ENCODE measurements at places on chromosomes 12 and 14.

DNA sequence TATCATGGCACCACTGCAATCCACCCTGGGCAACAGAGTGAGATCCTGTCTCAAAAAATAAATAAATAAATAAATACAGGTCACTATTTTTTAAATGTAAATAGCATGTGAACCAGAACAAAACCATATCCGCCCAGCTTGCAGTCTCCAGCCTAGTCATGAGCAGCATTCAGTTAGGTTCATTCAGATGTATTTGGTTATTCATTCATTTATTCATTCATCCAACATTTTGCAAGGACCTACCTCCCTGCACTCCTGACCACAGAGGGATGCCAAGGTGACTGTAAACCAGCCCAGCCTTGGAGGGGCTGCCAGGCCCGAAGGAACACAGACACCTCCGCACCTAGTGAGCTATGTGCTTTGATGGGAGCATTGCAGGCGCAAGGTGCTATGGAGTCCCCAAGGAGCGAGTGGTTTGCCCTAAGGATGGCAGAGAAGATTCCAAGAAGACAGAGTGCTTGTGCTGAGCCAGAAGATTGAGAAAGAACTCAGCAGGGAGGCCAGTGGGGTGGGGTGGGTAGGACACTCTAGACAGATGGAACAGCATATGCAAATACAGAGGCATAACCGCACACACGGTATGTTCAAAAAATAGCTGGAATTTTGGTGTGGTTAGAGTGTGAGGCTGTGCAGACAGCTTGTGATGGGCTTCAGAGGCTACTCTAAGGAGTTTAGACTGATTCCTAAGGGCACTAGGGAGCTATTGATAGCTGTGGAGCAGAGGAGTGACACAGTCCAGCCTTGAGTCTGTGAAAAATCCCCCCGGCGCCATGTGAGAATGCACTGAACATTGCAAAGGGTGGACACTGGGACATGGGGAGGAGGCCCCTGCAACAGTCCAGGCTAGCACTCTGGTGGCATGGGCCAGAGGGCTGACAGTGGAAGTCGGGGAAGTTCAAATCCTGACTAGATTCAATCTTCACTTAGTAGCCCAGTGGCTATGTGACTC, 11.7 kb downstream of the DTX1 start:
- no peak for DNase-seq

- DNase-seq: no peak
Measured at GRCh38 chr12:10632226-10632625, 18.8 kb upstream of the MAGOHB start.

GRCh38 chr12:52827499-52828090, 6.5 kb downstream of the KRT79 start:
- DNase-seq: no peak

- no peak for DNase-seq
Measured at GRCh38 chr12:129588142-129588541, 315.7 kb downstream of the TMEM132D start.

DNA sequence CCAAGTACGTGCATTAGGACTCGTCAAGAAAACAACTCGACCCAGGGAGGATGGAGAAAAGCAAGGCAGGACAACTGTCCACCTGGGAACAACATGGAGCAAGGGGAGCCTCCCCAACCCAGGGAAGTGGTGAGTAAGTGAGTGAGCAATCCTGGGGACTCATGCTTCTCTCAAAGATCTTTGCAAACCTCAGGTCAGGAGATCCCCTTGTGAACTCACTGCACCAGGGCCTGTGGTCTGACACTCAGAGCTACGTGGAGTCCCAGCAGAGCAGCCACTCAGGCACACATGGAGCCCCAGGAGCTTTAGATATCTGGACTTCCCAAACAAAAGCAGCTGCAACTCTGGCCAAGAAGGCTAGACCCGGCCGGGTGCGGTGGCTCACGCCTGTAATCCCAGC, 12.2 kb upstream of the OR5AU1 start:
- no peak for DNase-seq

GRCh38 chr12:15481846-15482245, 159.5 kb downstream of the PTPRO start:
- DNase-seq: no peak

- no peak for DNase-seq
Measured at GRCh38 chr14:80403036-80403435, 191.7 kb upstream of the DIO2 start.

GRCh38 chr12:14156606-14157005, 175.2 kb upstream of the GRIN2B start:
- no peak for DNase-seq

DNA sequence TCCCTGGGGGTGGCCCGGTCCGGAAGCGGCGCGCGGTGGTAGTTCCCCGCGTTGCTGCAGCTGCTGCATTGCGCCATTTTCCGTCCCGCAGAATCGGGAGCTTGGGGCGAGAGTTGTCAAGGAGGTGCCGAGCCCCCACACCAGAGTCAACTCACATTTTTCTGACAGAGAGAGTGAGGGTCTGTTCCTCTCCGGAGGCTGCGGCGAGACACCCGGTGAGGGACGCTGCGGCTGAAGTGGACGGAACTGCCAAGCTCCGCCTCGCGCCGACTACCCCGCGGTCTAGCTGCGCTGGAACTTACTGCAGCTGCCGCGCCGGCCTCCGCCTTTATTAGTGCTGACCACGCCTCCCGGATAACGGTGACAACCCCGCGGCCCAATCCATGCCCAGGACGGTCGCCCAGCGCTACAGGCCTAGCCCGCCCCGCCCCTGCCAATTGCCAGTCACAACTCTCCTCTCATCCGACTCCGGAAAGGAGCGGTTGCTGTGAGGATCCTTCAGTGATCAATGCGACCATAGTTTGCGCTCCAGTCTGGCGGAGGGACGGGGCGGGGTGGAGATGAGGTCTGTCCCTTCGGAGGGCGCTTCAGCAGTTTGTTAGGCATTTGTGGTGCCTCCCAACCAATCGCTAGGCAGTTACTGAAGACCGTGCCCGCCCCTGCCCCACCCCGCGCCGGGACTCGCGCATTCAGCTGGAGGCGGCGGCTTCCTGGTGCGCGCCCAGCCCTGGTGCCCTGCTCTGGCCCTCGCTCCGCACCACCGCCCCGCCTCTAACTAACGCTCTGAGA, at the start of gene VAMP1:
Gene VAMP1 (minus strand): TSS at position 303 of the 789 bp plus-strand sequence. CDS start 146 bp downstream, at position 157.
- peak; percentile 97 for DNase-seq

- no peak for DNase-seq
Measured at GRCh38 chr14:46404865-46405811, 246.4 kb downstream of the RPL10L start.

- no peak for DNase-seq
Measured at GRCh38 chr12:66629138-66629870, 49.6 kb downstream of the GRIP1 start.

Data from D721Med (cell line).